D721Med (cell line): ENCODE measurements at places on chromosomes 1 and 21.
A peak's percentile ranks its signal among the peaks of the same experiment; 100 is the strongest.

- DNase-seq = peak; percentile 89
Measured at GRCh38 chr1:45326627-45327623, at the start of gene HPDL. Gene HPDL, plus strand, starts transcription at chr1:45326895. Its CDS starts 254 bp downstream, at chr1:45327149.

GRCh38 chr1:7953850-7954609, 7.5 kb upstream of the PARK7 start:
- DNase-seq = no peak

DNA sequence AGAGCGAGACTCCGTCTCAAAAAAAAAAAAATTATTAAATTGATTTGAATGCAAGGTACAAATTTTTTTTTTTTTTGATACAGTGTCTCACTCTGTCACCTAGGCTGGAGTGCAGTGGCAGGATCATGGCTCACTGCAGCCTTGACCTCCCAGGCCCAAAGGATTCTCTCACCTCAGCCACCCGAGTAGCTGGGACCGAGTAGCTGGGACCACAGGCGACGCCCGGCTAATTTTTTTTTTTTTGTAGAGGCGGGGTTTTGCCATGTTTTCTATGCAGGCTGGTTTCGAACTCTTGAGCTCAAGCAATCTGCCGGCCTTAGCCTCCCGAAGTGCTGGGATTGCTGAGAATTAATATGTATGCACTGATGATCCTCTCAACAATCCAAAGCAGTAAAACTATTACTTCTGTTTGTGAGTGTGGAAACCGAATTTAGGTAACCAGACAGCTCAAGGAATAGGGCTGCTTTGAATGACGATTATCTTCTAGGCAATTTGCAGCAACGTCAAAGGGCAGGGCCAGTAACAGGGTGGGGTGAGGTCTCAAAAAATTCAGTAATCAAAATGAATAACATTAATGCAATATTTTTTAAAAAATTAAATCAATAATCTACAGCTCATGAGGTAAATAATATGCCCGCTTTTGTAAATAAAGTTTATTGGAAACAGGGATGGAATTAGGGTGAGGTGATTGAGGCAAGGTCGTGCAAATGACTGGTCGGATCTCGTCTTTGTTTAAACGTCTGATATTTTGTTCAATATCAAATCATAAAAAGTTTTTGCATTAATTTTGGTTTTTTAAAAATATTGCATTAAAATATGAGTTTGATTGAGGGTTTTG, 1.2 kb downstream of the CLSPN start:
- DNase-seq = no peak

- DNase-seq = no peak
Measured at GRCh38 chr1:37850352-37850955, 8.9 kb downstream of the MTF1 start.

GRCh38 chr1:164834641-164835040, 275.7 kb downstream of the PBX1 start:
- no peak for DNase-seq

- no peak for DNase-seq
Measured at GRCh38 chr21:33308586-33309490, 15.9 kb upstream of the IFNAR1 start.

GRCh38 chr21:37001441-37001840, 5.1 kb upstream of the RIPPLY3 start:
- DNase-seq = no peak
